Stimulated activated CD8-positive, alpha-beta memory T cell treated with anti-CD3 and anti-CD28 coated beads, Interleukin-2, amount 100 ng/mL, for 1 hour (primary cell): ENCODE measurements at places on chromosomes 6 and 20.
A peak's percentile ranks its signal among the peaks of the same experiment; 100 is the strongest.

- DNase-seq = no peak
Observed at GRCh38 chr6:74902089-74902488, 303.8 kb downstream of the COL12A1 start.

GRCh38 chr6:161273752-161274487 lies at the start of gene AGPAT4:
Gene AGPAT4 (minus strand): TSS chr6:161274061. CDS start chr6:161232213, 41,848 bp downstream.
- peak; percentile 34 for DNase-seq

DNA sequence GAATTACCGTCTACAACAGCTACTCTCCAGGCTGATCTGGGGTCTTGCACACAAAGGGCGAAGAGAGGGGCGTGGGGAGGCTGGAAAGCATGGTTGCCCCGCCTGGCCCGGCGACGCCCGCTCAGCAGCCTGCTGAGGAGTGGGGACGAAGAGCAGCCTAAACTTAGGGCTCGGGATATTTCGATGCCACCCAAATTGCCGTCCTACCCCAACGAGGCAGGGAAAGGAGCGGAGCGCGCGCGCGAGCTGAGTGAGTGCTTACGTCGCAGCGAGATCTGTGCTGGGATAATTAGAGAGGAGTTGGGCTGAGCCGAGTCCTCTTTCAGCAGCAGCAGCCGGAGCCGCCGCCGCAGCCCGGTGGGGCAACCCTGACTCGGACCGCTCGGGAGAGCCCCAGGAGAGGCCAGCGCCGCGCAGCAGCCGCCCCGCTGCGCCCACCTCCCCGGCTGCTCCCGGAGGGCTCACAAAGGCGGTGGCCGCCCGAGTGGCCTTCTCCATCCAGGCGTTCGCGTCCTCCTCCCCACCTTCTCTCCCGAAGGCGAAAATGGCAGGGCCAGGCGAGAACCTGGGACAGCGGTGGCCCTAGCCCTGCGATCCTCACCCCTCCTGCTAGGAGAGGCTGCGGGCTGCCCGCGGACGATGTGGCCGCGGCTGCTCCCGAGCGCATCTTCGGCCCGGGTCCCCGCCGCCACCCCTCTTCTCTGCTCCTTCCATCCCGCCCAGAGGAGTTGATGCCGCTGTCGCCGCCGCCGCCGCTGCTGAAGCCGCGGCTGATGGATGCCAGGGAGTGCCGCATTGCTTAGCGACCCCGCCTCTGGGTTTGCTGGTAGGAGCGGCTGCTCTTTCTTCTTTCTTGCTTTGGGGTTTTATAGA lies at the start of gene CLVS2:
Gene CLVS2 (plus strand): TSS at position 315 of the 873 bp plus-strand sequence. CDS start 1,543 bp downstream, outside the sequence.
- no peak for DNase-seq

DNA sequence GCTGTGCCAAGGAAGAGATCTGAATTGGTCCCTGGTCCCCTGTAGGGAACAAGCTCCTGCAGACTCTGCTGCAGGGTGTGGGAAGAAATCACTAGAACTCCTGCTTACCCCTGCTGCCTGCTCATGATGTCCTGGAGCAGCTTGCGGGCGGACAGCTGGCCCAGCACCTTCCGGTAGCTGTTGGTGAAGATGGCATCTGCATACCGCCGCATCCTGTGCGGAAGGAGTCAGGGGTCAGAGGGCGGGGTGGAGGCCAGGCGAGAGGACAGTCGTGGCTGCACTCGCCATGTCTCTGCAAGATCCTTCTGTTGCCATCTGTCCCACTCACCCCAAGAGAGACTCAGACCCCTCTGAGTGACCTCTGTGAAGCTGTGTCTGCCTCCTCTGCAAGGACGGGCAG lies 5.3 kb downstream of the GHRH start:
- no peak for DNase-seq

GRCh38 chr6:158759966-158760617 lies 59.1 kb downstream of the EZR start:
- no peak for DNase-seq

GRCh38 chr20:63785691-63786131 lies 45.4 kb downstream of the ZBTB46 start:
- DNase-seq = no peak

- no peak for DNase-seq
Observed at GRCh38 chr6:159676890-159677505, 16.0 kb downstream of the SOD2 start.

DNA sequence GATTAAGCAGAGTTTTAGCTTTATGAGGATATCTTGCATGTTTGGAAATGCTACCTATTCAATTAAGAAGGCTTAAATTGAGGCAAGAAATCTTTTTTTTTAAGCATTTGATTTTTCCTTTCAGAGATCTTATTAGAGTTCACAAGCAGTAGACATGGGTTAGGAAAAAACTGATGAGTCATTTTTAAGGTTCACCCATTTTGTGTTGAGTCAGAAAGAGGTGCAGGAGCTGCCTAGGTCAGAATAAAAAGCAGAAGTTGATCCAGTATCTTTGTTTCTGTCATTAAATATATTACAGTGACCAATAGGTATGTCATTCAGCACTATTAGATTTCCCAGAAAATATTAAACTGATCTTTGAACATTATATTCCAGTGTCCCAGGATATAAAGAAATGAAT lies 306.8 kb downstream of the LMBRD1 start:
- no peak for DNase-seq

GRCh38 chr6:168209420-168209819 lies 110.2 kb downstream of the DACT2 start:
- no peak for DNase-seq

GRCh38 chr6:43770372-43771209 lies 580 bp downstream of the VEGFA start:
- DNase-seq = no peak

GRCh38 chr6:129744201-129744879 lies 34.4 kb upstream of the ARHGAP18 start:
- DNase-seq = no peak

DNA sequence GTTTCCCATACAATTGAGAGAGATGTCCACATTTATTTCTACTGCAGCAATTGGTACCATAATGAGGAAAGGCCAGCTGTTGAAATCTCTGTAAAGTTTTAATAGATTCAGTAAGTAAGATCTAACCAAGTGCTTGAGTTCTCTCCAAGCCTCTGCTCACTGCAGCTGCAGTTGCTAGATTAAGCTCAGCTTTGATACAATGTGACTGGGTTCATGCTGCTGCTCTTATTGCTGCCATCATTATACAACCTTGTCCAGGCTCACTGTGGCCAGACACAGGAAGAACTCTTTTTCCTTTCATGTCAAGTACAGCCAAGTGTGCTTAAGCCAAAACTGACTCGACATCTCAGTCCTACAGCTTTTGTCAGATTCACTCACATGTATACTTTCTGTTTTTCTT lies 423.5 kb downstream of the GJA1 start:
- DNase-seq = no peak

- no peak for DNase-seq
Observed at GRCh38 chr20:11112832-11113231, 439.0 kb upstream of the JAG1 start.

- no peak for DNase-seq
Observed at GRCh38 chr6:170460641-170461040, 92.5 kb downstream of the PSMB1 start.

- no peak for DNase-seq
Observed at GRCh38 chr6:44856479-44856878, 469.0 kb downstream of the CDC5L start.

DNA sequence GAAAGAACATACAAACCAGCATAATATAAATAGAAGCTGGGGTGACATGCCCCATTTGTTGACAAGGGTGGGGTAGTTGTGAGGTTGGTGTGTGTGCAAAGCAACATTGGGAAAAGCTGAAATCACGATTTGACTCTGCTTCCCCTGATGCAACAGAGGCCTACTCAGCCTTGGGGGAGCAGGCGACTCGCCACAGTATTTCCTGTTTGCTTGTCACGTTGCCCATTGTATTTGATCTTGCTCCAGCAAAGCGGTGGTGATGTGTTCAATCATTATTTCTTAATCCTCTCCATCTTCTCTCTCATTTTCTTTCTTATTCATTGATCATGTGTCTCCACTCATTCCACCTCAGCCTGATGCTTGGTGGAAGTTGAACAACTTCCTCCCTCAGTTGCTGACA lies 165.8 kb upstream of the CITED2 start:
- peak; percentile 17 for DNase-seq

DNA sequence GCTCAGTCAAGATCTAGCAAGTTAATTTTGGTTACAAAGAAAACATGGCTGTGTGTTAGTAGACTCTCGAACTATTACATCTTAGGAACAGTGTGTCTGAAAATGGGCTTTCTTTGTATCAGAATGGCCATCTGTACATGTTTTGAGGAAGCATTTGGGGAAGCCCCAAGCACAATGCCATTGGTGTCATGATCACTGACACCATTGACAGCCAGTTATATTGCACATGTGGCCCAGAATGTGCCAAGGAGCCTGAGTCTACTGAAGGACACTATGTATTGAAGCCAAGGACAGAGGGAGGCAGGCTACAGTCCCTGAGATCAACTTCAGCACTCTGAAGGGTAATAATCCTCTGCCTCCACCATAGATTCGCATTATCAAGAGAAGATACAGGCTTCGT lies 12.6 kb upstream of the FAM50B start:
- DNase-seq = no peak

GRCh38 chr20:22390543-22390903 lies 193.8 kb downstream of the FOXA2 start:
- DNase-seq = no peak

DNA sequence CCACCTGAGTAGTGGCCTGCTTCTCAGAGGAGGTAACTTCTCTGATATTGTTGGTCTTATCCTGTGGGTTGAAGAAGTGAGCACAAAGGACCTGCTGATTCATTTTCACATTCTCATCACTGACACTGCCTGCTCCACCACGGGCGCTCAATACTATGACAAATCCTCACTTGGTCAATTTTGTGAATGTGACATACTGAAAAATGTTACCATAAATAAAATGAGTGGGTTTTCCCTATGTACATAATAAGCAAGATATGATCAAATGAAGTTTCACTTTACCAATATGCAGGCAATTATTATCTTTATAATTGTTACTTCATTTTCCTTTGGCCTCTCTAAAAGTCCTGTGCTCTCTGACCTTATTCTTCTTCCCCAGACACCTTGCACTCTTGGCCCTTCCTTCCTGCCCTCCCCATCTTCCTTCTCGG lies 71.5 kb upstream of the RIPOR2 start:
- no peak for DNase-seq

- no peak for DNase-seq
Observed at GRCh38 chr6:139030228-139030963, 1.9 kb downstream of the ABRACL start.

GRCh38 chr6:23180504-23181293 lies 611.3 kb downstream of the HDGFL1 start:
- no peak for DNase-seq

DNA sequence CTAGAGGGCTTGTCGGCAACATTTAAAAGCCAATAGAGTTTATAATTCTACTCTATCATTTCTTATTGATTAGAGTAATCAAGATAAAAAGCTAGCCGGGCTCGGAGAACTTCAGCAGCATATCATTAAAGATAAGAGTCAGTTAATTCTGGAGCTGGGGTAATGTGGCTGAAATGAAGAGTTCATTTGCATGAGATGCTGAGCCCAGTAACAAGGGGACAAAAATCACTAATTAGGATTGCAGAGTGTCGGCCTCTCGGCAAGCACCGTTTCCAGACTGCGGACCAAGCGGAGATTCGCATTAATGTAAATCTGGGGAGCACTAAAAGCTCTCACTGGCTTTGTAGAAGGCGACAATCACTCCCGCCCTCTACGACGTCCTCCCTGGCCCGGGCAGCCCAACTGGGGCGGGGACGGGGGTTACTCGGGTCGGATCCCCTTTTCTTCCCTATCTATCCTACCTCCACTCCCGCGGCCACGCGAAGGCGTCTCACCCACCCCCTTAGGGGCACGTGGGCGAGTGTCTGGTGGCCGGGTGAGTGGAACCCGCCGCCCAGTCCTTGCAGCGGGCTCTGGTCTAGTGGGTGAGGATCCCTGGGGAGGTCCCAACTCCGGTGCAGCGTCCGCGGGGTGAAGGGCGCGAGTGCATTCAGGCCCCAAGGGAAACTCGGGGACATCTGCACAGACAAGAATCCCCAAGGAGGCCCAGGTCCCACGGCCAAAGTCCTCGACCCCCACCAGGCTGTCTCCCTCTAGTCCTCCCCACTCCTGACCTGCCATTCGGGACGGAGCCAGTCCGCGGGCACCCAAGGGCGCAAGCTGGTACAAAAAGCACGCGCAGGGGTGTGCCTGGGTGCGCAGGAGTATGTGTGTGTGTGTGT lies 42.2 kb upstream of the OSTM1 start:
- DNase-seq = no peak

DNA sequence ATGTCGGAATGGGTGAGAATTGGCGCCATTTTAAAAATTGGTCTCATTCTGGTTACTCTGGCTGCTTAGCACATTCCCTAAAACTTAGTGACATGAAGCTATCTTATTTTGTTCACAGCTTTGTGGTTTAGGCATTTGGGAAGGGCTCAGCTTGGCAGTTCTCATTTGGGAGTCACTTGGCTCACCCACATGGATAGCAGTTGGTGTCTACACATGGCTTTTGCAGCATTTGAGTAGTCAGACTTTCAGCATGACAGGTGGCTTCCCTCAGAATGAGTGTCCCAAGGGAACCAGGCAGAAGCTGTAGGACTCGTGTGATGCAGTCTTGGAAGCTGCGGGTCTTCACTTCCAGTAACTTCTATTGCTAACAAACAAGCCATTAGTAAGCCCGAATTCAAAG lies 64.6 kb downstream of the UST start:
- no peak for DNase-seq

DNA sequence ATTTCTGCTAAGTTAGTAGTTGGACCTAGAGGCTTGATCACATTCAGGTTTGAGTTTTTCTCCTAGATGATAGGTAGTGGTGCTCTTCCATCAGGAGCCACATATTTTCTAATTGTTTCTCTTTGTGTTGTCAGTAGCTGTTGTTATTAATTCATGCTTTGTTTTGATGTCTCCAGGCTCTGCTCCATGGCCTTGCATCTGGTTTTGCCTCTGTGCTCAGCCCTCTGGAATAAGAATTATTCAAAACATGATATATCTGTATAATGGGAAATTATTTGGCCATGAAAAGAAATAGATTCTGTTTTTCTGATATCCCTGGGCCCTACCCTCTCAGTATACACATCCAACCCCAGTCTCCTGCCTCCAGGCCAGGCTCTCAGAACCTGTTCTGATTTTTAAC lies 184.8 kb downstream of the CDC5L start:
- no peak for DNase-seq
